Tongue (tissue), 3 donors: ENCODE measurements at places on chromosomes 6 and 20. TPM values are rescaled to one million over a fixed set of nuclear protein-coding genes. Genes with fewer than 3 reads are reported as not detected.

GRCh38 chr6:27157459-27158315 lies 89.8 kb upstream of the PRSS16 start:
- peak; percentile 78 for DNase-seq

GRCh38 chr6:44096612-44097011 lies 30.6 kb downstream of the MRPL14 start:
- DNase-seq = peak; percentile 87

DNA sequence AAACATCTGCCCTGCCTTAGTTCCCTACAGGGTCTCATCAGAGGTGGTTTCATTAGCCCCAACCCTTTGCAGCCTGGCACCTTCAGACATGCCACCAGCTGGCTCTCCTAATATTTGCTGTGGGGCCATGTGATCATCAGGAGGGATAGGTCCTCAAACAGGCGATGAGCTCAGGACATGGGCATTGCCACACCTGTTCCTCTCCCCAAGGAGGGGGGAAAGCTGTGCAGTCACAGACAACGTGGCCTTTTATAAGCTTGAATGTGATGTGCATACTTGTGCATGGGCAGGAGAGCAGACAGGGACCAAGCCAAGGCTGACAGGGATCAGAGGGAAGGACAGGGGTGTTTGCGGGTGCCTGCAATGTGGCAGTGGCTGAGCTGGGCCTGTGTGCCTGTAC lies 78.8 kb upstream of the ZNFX1 start:
- DNase-seq = peak; percentile 80

RIPPLY2 gene
- not detected for total RNA-seq

DNA sequence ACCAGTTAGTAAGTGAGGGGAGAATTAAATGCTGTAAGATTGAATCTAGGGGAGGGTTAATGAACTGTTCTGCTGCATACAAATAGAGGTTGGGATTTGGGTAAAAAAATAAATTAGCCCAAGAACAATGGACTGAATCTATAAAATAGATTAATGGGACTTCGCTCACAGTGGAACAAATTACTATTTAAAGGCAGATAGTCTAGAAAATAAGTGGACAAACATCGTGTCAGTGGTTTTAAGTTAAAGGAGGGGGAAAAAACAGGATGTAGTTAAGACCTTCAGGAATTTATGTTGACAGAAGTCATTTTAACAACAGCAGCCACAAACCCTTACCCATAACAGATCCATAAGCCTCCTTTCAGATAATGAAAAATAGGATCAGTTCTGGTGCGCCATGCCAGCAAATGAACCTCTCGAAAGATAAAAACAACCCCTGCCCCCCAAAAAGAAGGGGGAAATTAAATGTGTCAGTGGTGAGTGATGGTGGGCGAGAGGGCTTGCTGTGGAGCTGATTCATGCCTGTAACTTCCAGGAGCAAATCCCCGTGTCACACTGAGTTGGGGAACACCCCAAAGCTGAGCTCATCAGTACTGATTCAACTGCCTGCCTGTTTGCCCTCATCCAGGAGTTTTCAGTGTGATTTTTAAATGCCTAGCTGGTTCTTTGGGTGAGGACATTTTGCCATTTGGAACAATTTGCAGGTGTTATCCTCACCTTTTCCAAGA lies 86.8 kb downstream of the PPP1R14C start:
- peak; percentile 41 for DNase-seq

SLC44A4 gene
- total RNA-seq = 1.7 TPM

GRCh38 chr20:23022849-23023248 lies 12.3 kb upstream of the SSTR4 start:
- no peak for DNase-seq

DNA sequence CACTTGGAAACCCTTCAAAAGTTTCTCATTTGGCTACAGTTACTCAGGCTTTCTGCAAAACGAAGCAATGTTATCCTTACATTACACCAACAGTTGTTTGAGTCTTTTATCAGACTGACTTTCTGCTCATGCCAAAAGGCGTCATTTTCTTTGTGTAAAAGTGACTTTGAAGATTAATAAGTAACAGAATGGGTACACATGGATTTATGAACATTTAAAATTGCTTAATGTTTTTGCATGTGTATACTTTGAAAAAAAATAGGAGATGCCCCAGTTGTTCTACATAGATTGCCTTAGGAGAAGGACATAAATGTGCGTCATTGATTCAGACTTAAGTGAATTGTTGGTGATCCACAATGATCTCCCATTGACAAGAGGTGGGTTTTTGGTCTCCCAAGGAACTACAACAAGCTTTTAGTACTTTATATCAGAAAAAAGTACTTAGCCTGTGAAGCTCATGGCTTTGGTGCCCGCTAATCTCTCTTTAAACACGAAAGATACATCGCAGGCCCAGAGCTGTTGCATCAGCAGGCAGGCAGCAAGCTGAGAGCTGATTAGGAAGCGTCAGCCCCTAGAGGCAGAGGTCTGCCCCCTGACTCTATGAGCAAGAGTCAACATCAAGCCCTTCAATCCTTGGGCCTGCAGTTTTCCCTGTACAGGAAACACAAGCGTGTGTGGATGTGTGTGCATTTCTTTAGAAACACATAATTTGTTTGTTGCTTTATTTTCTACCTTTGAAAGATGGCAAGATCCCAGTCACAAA lies 45.9 kb downstream of the SLC22A3 start:
- DNase-seq = no peak

DNA sequence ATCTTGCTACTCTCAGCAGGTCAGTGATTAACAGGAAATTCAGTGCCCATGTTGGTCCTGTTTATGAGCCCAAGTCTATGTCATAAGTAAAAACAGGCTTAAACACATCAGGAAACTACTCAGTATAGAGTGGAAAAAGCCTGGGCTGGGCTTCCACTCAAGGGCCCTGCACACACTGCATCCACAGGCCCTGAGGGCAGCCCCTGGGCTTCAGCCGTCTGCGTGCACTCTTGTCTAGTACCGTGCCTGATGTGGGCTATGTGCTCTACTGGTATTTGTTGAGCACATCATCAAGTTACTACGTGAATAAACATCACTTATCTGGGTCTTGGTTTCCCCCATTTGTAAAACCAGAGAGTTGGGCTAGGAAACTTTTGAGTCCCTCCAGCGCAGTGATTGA lies 135.2 kb downstream of the PACRG start:
- no peak for DNase-seq

COX4I2 gene
- 6.3 TPM for total RNA-seq

TFAP2D gene
- total RNA-seq = not detected

DNA sequence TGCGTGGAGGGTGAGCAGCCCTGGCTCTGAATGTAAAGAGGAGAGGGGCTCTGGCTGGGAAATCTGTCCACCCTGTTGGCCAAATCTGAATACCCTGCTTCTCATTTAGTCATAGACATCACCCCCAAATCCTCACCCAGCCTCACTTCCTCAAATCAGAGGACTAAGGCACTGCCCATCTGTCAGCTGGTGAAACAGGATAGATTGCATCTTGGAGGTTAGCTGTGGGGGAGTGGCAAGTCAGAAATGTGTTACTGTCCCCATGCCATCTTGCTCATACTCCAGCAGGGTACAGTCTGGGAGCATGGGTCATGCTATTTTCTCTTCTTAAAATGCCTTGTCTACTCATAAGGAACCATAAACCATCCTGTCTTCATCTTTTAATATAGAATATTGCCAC lies 9.5 kb upstream of the DTNBP1 start:
- DNase-seq = no peak

GRCh38 chr20:25692499-25692898 lies 4.2 kb downstream of the ZNF337 start:
- DNase-seq = peak; percentile 48

- DNase-seq = peak; percentile 87
These were observed 186.9 kb upstream of the UST start for GRCh38 chr6:148559848-148560433.

- no peak for DNase-seq
These were observed 20.4 kb downstream of the ZNF184 start for GRCh38 chr6:27452496-27452897.

DNA sequence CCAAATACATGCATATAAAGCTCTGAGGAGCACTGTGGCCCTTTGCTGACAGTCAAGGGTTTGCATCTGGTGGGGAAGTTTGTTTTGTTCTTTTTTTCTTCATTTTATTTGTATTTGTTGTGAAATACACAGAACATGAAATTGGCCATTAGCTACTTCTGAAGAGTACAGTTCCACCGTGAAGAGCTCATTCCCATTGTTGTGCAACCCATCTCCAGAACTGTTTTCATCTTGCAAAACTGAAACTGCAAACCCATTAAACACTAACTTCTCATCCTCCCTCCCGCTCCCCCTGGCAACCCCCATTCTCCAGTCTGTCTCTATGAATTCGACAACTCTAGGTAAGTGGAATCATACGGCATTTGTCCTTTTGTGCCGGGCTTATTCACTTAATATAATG lies 231.3 kb downstream of the TFAP2C start:
- no peak for DNase-seq

PRL gene
- not detected for total RNA-seq

IP6K3 gene
- 41.4 TPM for total RNA-seq

EHMT2 gene
- 37.4 TPM for total RNA-seq

GRCh38 chr20:52179331-52180179 lies 12.0 kb downstream of the ZFP64 start:
- no peak for DNase-seq

DNA sequence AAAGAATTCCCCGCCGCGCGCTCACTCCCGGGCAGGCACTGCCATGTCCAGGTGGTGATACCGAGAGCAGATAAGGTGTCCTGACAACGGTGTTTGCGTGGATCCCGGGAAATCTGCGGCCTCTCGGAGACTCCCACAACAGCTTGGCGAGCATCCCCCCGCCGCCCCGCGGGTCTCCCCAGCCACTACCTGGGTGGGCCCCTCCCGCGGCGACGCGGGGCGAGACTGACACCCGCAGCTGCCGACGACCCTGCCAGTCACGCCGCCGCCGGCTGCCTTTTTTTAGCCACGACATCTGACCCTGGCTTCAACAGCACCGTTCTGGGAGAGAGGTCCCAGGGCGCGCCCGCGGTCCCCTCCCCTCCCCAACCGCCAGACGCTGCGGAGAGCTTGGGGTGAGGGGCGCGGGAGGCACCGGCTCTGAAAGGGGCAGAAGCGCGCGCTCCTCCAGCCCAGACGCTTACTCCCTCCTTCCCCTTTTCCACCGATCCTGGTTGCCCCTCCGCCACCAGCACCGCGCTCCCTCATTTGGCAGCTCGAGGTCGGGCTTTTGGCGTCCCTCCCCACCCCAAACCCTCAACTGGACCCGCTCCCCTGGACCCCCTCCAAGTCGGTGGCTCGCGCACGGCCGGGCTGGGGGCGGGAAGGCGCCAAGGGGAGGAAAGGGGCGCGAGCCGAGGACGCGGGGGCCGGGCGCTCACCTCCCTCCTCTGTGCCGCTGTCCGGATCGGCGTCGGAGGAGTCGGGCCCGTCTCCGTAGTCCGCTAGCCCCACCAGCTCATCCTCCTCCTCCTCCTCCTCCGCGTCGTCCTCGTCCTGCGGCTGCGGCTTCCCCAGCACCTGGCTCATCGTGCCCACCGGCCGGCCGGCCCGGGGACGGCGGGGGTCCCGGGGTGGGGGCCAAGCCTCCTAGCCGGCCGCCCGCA lies 665 bp downstream of the RRAGD start:
- DNase-seq = peak; percentile 73

DPPA5 gene
- total RNA-seq = not detected

- no peak for DNase-seq
These were observed 580.7 kb downstream of the MAFB start for GRCh38 chr20:40108321-40108720.

GPLD1 gene
- total RNA-seq = 1.3 TPM

DNA sequence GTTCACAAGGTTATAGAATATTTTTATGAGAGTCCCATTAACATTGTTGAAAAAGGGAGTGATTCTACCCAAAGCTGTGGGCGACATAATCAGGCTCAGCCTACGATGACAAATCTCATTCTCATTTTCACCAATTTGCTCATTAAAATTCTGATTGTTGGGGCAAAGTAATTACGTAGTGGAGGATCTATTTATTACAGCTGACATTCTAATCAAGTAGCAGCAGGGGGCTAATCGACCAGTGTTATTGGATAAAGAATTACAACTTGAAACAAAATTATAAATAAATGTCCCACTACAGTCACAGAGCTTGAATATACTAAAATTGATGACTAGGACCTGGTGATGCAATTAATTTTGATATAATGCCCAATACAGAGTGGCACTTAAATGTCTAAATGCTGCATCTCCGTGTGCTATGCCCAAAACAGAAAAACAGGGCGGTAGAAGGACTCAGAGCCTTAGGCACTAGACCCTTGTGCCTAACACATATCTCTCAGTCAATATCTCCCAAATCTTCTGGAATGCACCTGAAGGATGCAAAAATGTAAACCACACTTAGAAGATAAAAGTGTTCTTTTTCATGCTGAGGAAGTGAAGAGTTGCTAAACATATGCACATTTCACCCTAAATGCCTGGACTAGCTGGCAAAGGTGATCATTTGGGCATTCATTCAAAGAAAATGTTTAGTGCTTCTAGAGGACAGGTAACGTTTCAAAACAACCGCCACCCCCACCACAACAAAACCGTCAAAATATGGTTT lies 88.3 kb downstream of the CD24 start:
- no peak for DNase-seq

DNA sequence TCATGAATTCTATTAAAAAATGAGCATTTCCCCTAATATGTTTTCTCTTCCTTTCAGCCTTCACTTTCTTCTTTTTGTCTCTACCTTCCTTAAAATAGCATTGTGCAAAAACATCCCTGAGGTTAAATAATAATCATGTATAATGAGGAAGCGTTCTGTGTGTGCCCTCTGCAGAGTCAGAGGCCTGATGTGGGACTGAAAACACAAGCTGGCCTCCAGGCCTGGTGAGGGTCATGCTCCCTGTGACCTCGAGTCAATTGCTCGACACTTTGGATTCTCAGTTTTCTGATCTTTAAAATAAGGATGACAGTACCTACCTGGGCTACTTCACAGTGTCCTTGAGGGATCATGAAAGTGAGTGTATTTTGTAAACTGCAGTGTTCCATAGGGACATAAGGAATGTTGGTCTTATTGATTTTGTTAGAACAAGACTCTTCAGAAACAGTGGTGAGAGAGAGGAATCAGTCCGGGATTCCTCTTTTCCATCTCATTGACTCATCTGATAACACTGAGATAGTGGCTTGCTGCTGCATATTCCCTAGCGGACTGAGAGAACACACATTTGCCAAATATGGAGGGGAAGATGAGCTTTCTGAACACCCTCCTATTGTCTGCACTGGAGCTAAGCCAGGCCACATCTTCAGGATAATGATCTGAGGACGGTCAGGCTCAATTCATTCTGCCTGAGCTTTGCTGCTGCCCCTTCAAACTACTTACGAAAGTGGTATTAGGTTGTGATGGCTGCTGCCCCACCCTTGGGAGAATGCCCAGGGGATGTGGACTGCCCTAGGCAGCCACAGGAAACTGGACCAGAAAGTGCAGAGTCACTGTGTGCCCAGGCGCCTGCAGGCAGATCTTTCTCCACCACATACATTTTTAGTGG lies 39.6 kb upstream of the PDE7B start:
- no peak for DNase-seq

DNA sequence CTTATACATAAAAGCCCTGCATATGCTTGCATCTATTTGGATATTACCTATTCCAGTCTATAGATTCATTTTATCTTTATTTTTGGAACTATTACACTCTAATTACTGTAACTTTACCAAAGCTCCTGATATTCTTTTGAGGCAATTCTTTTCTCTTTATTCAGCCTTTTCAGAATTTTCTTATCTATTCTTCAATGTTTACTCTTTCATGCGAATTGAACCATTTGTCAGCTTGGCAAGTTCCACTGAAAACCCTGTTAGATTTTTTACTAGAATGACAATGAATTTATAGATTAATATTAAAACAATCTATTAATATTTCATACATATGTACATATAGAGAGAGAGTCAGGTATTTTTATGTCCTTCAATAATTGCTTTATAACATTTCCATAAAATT lies 554 bp upstream of the MEP1A start:
- no peak for DNase-seq

GMPR gene
- 50.2 TPM for total RNA-seq

- DNase-seq = no peak
These were observed 1.2 kb downstream of the GRM4 start for GRCh38 chr6:34144581-34145160.
